ENCODE measurements at places on chromosomes 7 and 10.

GRCh38 chr10:45441239-45442190, 67.5 kb downstream of the ALOX5 start:
- no peak for DNase-seq

DNA sequence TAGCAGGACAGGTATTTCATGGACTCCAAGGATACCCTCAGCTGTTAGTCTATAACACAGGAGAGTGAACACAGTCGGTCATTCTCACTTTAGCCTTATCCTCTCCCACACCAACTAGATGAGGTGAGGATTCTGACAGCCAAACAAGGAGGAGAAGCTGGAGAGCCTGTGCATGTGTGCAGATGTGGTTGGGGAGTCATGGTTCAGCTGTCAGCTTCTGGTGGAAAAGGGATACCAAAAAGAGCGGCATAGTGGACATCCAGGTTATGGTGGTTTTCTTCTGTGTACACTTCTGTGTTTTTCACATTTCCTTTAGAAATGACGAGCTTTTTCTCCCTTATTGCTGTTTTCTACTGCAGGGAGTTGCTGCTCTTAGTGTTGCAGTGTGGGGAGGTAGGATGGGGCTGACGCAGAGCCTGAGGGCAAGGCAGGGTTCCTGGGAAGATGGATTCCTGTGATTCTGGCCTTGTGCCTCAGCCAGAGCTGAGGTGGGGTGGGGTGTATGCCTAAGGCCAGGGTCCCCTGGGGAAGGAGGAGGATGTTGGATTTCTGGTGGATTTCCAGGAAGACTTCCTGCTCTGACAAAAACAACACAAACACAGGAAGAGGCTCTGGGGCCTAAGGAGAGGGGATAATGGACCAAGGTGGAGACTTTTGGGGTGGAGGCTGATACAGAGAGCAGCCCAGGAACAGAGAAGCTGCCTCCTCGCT, 26.6 kb downstream of the PLAU start:
- DNase-seq: no peak

- DNase-seq: peak; percentile 7
These were observed 1.4 kb upstream of the LCOR start for GRCh38 chr10:96830511-96831199.

- no peak for DNase-seq
These were observed 142.4 kb upstream of the BMPER start for GRCh38 chr7:33762911-33763306.

DNA sequence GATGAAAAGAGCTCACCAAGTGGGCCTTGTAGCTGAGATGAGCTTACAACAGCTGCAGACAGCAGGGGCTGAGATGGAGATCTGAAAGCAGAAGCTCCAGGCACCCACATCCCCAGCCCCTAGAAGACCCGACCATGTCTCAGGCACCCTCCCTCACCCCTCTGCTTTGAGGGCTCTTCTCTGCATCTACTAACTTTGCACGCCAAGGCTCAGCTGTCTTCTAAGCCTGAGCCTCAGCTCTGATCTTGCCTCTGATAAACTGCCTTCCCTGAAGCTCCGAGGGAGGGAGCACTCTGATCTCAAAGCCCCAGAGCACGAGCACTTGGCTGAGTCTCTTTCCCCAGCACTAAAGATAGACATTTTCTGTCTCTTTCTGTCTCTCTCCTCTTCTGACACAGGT, 42.0 kb downstream of the ANXA8 start:
- no peak for DNase-seq

- DNase-seq: no peak
These were observed 7.7 kb downstream of the RUNDC3B start for GRCh38 chr7:87635921-87636320.

DNA sequence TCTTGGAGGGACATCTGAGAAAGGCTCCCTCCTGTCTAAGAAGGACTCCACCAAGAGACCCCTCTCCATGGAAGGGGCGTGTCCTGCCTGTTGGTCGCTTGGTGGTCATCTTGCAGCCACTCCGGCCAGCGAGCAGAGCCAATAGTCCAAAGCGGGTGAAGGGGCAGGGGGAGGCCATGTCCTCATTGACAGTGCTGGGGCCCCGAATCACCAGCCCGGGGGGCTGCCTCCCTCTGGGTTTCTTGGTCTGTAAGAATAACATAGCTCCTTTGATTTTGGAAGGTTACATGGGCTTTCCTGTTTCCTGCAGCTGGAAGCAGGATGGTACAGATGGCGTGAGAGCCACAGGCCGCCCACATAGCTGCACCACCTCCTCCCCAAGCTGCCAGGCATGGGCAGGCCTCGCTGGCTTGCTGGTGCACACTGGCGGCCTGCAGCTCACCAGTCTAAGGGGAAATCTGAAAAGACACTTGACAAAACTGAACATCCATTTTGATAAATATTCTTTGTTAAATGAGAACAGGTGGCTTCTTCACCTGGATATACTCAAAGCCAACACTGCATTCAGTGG, 105.8 kb downstream of the ARHGAP22 start:
- DNase-seq: no peak
